ENCODE measurements at places on chromosomes 7 and 10.

- no peak for DNase-seq
Observed at GRCh38 chr7:145431834-145432233, 596.0 kb upstream of the TPK1 start.

- DNase-seq: no peak
Observed at GRCh38 chr10:126609566-126609965, 60.9 kb downstream of the C10orf90 start.

DNA sequence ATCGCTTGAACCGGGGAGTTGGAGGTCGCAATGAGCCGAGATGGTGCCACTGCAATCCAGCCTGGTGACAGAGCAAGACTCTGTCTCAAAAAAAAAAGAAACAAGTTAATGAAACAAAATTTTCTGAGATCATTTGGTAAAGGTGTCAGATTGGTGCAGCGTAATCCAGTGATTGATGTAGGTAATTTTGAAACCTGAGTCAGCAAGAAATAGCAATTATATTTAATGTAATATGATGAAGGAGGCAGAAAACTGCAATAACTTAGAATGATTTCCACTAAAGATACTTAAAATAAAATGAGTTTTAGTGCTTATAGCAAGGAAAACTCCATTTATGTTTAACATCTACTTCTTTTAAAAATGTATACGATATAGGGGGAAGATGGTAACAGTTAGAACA lies 1049.8 kb upstream of the C7orf33 start:
- DNase-seq: no peak

GRCh38 chr7:149321978-149322541 lies 60.1 kb downstream of the ZNF783 start:
- DNase-seq: no peak

GRCh38 chr10:17562614-17563013 lies 54.6 kb downstream of the HACD1 start:
- no peak for DNase-seq

DNA sequence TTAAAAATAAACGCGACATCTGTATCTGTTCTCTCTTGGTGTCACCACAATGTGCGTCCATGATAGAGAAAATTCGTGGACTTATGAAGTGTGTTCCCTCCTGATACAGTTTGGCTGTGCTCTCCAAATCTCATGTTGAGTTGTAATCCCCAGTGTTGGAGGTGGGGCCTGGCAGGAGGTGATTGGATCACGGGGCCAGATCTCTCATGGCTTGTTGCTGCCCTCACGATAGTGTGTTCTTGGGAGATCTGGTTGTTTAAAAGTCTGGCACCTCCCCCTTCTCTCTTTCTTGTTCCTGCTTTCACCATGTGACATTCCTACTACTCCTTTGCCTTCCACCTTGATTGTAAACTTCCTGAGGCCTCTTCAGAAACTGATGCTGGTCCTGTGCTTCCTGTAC lies 229.4 kb upstream of the MYO3A start:
- no peak for DNase-seq

GRCh38 chr7:152189061-152189460 lies 163.6 kb downstream of the GALNT11 start:
- DNase-seq: no peak

DNA sequence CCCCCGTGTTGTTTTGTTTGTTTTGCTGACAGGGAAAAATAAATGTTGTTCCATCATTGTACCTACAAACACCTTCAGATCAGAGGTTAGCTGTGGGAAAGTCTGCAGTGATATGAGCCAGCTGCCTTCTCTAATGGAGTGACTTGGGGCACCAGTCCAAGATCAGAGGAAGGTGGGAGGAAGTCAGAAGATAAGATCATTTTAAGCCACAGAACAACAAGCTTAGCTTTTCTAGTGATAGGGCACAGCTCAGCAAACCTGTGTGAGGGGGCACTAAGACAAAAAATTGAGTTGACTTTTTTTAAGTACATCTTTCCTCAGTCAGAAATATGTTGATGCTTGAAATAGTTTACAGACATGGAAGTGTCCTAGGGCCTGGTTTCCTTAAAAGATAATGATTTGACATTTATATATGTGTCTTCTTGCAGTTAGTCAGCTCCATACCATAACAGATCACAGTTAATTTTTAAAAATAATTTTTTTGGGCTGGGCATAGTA lies 240.3 kb upstream of the KAT6B start:
- no peak for DNase-seq

GRCh38 chr7:107661081-107661864 lies 645 bp downstream of the SLC26A4 start:
- DNase-seq: no peak

DNA sequence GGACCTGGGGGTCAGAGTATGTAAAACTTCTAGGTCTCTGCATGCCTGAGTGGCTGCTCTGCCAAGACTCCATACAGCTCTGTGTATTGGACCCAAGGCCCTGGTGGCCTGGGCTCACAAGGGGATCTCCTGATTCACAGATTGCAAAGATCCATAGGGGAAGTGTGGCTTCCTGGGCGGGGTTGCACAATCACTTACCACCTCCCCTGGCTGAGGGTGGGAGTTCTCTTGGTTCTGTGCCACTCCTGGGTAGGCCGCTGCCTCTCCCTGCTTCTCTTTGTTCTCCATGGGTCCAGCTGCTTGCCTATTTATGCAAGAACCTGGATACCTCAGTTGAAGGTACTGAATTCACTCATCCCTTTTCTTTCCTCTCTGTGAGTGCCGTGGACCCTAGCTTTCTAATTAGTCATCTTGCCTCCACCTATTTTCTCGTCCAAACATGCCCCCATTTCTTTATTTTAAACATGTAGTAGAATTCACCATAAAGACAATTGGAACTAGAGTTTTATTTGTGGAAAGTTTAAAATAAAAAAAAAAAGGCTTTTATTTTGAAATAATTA lies 18.5 kb upstream of the AGR3 start:
- DNase-seq: no peak

GRCh38 chr7:44145969-44146911 lies 5.1 kb upstream of the MYL7 start:
- peak; percentile 51 for DNase-seq

- DNase-seq: no peak
Observed at GRCh38 chr10:79159785-79160184, 91.0 kb downstream of the ZMIZ1 start.

DNA sequence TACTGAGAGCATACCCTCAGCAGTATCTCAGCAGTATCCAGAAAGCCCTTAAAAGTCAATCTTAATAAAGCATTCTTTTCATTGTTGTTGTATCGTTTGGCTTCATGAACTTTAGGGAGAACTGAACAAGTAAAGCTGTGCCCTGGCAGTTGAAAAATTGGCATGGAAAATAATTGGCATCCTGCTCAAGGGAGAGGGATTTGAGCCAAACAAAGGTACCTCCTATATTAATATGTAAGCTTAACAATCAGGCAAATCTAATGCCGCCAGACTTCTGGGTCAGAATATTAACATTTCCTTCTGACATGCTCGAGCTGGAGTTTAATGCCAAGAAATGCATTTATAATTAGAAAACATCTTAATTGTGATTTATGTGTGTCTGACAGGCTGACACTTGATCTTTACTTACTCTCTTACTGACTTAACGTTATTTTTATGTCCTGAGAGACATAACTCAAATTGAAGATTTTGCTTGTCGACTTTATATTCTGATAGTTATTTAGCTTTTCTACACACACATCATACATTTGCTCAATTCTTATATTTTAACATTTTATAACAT lies 42.1 kb upstream of the PCDH15 start:
- no peak for DNase-seq

DNA sequence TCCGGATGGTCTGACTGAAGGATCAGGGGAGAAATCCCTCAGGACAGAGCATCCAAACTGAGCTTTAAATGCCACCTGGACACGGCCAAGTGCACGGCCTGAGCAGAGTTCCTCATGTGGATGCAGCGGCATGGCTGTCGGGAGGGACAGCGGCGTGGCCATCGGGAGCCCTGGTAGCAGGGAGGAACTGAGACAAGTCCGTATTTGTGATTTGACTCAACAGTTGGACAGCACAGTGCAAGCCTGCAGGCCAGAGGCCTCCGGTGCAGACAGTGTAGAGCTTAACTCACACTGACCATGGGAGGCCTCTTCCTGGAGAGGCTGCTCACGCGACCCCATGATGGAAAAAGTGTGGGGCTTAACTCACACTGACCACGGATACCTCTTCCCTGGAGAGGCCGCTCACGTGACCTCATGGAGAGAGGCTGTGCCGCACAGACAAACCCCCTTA lies 207.4 kb downstream of the DIP2C start:
- no peak for DNase-seq
